Activated T-cell treated with anti-CD3 and anti-CD28 coated beads, Interleukin-2, amount 50 U/mL, for 72 hours (primary cell): ENCODE measurements at places on chromosomes 13 and 19. TPM values are rescaled to one million over a fixed set of nuclear protein-coding genes. Genes with fewer than 3 reads are reported as not detected.

DNA sequence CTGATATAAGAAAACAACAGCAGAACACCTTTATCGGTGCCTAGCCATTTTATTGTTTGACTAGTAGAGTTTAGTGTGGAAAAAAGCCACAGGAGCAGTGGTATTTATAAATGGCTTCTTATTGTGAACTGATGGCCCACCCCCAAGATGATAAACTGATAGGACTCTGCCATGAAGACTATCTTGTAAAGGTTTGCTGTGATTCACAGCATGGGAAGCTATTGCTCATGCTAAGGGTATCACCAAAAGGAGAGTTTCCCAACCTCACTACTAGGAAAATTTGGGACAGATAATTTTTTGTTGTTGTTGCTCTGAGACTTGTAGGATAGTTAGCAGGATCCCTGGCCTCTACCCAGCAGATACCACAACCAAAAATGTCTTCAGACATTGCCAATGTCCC is 12.0 kb upstream of the SLC7A1 start:
- no peak for DNase-seq

The GJB2 gene
- total RNA-seq, result 5.9 TPM

DNA sequence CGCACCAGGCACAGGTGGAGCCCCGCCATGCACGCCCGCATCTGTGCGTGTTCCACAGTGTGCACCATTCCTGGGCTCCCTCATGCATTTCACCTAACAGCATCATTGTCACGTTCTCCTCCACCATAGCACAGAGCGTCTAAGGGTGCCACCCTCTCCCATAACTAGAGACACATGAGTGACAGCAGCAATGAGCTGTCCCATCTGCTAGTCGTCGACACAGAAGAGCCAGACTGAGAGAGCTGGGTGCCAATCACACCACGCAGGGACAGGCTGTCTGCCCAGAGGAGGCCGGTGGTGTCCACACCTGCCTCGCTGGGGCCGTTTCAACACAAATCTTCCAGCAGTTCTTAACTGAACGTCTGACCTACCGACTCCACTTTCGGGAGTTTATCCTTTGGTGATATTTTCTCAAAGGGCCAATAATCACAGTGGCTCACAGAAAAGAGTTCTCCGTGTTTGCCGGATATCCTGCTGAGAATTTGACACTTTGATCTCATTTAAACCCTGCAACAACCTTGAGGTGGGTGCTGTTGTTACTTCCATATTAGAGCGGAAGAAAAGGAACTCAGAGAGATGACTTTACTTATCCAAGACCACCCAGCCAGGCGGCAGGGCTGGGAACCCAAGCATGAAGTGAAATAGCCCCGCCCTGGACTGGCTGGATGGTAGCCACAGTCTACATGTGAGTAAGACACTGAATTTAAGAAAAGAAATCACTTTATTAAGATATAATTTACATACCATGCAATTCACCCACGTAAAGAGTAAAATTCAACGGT is 16.2 kb downstream of the CLEC11A start:
- no peak for DNase-seq

- no peak for DNase-seq
These were observed 133.8 kb downstream of the CRYL1 start for GRCh38 chr13:20391597-20392452.

GRCh38 chr19:18832306-18833140 is 764 bp downstream of the UPF1 start:
- peak; percentile 49 for DNase-seq

The CCDC70 gene
- 0.22 TPM for total RNA-seq

The CACNG6 gene
- not detected for total RNA-seq

GRCh38 chr19:33860312-33861090 is 63.8 kb downstream of the KCTD15 start:
- no peak for DNase-seq

GRCh38 chr19:52231154-52231910 is 38.1 kb upstream of the ZNF766 start:
- DNase-seq, result no peak

The ZNF540 gene
- total RNA-seq, result 2.3 TPM

DNA sequence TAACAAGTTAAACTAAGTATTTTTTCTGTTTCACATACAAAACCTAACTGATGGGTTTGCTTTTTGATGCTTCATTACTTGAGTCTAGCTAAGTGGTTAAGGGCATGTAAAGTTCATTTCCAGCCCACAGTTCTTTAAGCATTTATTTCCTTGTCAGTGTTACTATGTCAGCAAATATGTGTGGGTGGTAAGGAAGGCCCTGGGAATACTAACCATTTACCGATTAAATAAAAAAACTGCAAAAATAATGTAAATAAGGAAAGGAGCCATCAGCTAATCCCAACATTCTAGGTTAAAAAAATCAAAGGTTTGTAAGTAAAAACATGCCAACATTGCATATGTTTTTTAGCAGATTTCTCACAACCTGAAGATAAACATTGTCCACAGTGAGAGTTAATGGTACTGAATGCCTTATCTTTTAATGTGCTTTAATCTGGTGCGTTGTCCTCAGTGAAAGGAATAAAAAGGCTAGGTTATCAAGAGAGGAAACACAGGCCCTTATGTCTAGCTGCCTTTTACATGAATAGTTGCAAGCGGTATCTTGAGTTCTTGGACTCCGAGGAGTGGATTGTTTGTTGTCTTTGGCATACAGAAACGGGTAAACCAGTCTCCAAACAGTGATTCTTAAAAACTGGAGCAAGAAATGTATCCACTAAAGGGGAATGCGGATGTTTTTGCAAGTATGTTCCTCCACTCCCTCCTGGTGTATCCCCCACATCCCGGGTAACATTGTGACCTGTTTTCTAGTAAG is 949.6 kb upstream of the SLC10A2 start:
- no peak for DNase-seq

The GRIK5 gene
- total RNA-seq, result 1.1 TPM

GRCh38 chr13:60788156-60788829 is 391.3 kb downstream of the TDRD3 start:
- DNase-seq, result no peak

DNA sequence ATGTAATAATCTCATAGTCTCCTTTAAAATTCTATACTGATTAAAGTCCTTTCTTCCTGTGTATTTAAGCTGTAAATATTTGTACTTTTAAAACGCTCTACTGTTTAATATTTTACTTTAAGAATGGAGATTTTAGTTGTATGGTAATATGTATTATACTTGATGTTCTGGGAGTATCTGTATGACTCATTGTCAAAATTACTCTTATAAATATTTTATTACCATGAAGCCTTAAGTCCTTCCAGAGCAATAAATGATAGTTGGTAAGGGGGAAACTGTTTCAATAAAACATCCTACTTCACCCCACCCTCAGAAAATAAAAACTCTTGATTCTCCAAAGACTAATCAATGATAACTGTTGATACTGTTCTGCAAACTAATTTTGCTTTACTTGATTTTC is 6.4 kb downstream of the PCDH9 start:
- DNase-seq, result no peak

DNA sequence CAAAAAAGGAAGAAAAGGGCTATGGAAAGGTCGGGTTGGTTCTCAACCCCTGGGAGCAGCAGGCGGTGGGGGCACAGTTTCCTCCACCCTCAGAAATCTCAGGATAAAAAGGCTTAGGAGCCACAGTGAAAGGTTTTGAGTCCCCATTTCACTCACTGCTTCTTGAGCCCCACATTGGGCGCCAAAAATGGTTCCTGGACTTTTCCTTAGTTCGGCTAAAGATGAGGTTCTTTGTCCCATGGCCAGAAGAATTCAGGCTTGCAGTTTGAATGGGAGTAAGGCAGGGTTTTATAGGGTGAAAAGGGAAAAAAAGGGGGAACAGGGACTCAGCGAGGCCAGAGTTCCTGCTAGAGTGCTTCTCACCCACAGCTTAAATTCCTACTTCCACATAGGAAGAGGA is 179.5 kb downstream of the GGACT start:
- no peak for DNase-seq

- DNase-seq, result no peak
These were observed 73.1 kb downstream of the TNFSF13B start for GRCh38 chr13:108342369-108343289.

- no peak for DNase-seq
These were observed 18.4 kb downstream of the EPN1 start for GRCh38 chr19:55693336-55693974.

The FGF22 gene
- not detected for total RNA-seq

The PSG5 gene
- total RNA-seq, result not detected

The IZUMO4 gene
- total RNA-seq, result 28.5 TPM

The COQ8B gene
- total RNA-seq, result 45.4 TPM

The CEACAM3 gene
- not detected for total RNA-seq

GRCh38 chr13:36157480-36157879 is 26.3 kb upstream of the DCLK1 start:
- no peak for DNase-seq

GRCh38 chr13:21668732-21669275 is 2.1 kb upstream of the FGF9 start:
- DNase-seq, result peak; percentile 56

The LYPD3 gene
- 4.1 TPM for total RNA-seq

DNA sequence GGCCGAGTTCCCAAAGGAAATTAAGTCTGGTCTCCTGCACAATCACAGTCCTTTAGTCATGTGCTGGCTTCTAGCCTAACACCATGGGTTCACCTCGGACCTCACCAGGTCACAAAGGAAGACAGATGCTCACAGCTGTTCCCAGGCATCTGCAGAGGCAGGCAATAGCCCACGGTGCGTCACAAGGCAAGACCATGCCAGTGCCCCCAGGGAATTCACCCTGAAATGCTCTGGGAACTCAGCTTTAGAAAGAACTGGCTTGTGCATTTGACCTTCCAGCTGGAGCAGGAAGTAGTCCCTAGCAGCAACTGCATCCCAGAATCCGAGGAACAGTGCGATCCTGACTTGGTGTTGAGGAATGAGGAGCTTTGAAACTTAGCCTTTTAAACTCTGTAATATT is 96.8 kb upstream of the WASF3 start:
- DNase-seq, result no peak

DNA sequence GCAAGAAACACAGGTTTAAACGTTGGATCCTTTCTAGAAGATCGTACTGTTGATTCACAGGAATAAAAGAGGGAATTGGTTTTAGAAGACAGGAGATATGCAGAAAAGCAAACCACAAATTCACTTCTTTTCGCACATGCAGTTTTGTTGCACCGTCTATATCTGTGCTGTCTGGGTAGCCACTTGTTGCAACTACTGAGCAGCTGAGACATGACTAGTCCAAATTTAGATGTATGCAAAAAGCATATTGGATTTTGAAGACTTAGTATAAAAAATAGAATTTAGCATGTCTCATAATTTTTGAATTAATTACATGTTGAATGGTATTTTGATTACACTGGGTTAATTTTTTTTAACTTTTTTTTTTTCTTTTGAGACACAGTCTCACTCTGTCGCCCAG is 176.3 kb downstream of the KLF12 start:
- no peak for DNase-seq

DNA sequence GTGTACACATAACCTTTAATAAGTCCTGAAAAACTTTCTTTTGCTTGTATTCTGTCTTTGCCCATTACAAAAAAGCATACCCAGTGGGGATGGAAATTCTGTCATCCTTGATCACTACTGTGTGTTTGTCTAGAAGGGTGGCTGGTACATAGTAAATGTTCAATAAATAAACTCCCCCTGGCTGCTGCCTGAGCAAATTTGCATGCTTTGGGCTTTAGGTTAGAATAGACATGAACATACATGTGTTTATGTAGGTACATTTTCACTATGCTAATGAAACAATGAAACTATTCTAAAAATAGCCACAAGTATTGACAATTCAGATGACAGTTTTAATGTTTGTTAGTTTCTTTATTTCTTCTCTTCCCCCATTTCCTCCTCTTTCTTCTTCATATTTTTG is 36.1 kb downstream of the TNFSF13B start:
- DNase-seq, result no peak

The ADGRE1 gene
- total RNA-seq, result 15.8 TPM
